A549 treated with CORT108297 at 1 μM for 4 hours (cell line): ENCODE measurements at places on chromosomes 2 and 18. TPM values are rescaled to one million over a fixed set of nuclear protein-coding genes. Genes with fewer than 3 reads are reported as not detected.

The MC4R gene
- total RNA-seq: not detected in 5 replicates

The FOXI3 gene
- total RNA-seq: 0.05 TPM in 1 of 5 replicates, not detected in the others

The DSG4 gene
- not detected in 5 replicates for total RNA-seq

The COL6A3 gene
- total RNA-seq: 0.07 to 0.20 TPM (median 0.09 TPM) in 5 replicates

The ALLC gene
- 0.06 to 0.13 TPM (median 0.12 TPM) in 4 of 5 replicates, not detected in the other for total RNA-seq

The CXCR1 gene
- not detected in 5 replicates for total RNA-seq

The SERPINB10 gene
- not detected in 5 replicates for total RNA-seq

The HOXD10 gene
- total RNA-seq: 5.3 to 7.2 TPM (median 6.8 TPM) in 5 replicates

The GPN1 gene
- total RNA-seq: 52.9 to 63.0 TPM (median 58.9 TPM) in 5 replicates

The POTEE gene
- 0.03 to 0.07 TPM (median 0.06 TPM) in 5 replicates for total RNA-seq

The OTOS gene
- 0.19 TPM in 1 of 5 replicates, not detected in the others for total RNA-seq

The UXS1 gene
- total RNA-seq: 53.4 to 61.3 TPM (median 57.6 TPM) in 5 replicates

The CD207 gene
- total RNA-seq: 0.07 TPM in 1 of 5 replicates, not detected in the others

The PAX3 gene
- total RNA-seq: not detected in 5 replicates

The OSR1 gene
- 5.0 to 8.9 TPM (median 6.1 TPM) in 5 replicates for total RNA-seq

The TUBA3E gene
- 0.13 to 0.29 TPM (median 0.16 TPM) in 4 of 5 replicates, not detected in the other for total RNA-seq

The FZD7 gene
- total RNA-seq: 5.2 to 7.5 TPM (median 7.0 TPM) in 5 replicates

The RAB11FIP5 gene
- total RNA-seq: 32.2 to 38.0 TPM (median 36.3 TPM) in 5 replicates

The UGT1A8 gene
- 0.05 to 0.07 TPM (median 0.05 TPM) in 3 of 5 replicates, not detected in the others for total RNA-seq

The HMSD gene
- 0.15 to 0.16 TPM (median 0.15 TPM) in 3 of 5 replicates, not detected in the others for total RNA-seq

The GAREM2 gene
- total RNA-seq: 5.0 to 10.6 TPM (median 7.4 TPM) in 5 replicates

The VAMP8 gene
- 15.2 to 18.7 TPM (median 16.4 TPM) in 5 replicates for total RNA-seq

The STPG4 gene
- total RNA-seq: 0.05 TPM in 1 of 5 replicates, not detected in the others

The SGPP2 gene
- 0.21 to 0.33 TPM (median 0.27 TPM) in 5 replicates for total RNA-seq

The NAPG gene
- total RNA-seq: 9.5 to 11.3 TPM (median 10.6 TPM) in 5 replicates

The MAP3K19 gene
- total RNA-seq: not detected in 5 replicates

The SPHKAP gene
- total RNA-seq: 0.02 TPM in 1 of 5 replicates, not detected in the others

The ATOH8 gene
- 5.3 to 10.6 TPM (median 8.1 TPM) in 5 replicates for total RNA-seq

The PROKR1 gene
- not detected in 5 replicates for total RNA-seq

The CRYGC gene
- not detected in 5 replicates for total RNA-seq

The CFC1B gene
- total RNA-seq: not detected in 5 replicates

The RAB6C gene
- total RNA-seq: not detected in 5 replicates

The ERFE gene
- total RNA-seq: 5.1 to 10.4 TPM (median 7.6 TPM) in 5 replicates

The KRTCAP3 gene
- 0.17 to 0.76 TPM (median 0.62 TPM) in 5 replicates for total RNA-seq
